ENCODE measurements at places on chromosomes 13 and 19. TPM values are rescaled to one million over a fixed set of nuclear protein-coding genes. Genes with fewer than 3 reads are reported as not detected.

DNA sequence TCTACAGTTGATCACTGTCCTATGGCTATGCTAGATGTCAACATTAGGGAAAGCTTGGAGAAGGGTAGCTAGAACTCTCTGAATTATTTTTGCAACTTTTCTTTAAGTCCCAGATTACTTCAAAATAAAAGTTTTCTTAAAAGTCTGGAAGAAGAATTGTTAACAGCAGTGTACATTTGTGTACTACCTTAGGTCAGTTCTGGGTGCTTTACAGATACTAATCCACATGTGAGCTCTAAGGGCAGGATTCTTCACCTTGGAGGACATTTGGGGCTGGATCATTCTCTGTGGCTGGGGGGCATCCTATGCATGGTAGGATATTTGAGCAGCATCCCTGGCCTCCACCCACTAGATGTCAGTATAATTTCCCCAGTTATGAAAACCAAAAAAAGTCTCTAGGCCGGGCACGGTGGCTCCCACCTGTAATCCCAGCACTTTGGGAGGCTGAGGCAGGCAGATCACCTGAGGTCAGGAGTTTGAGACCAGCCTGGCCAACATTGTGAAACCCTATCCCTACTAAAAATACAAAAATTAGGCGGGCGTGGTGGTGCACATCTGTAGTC lies 2.8 kb downstream of the BRME1 start:
- DNase-seq: peak; percentile 45

GRCh38 chr19:34368338-34368737 lies 3.3 kb downstream of the GPI start:
- no peak for DNase-seq

DNA sequence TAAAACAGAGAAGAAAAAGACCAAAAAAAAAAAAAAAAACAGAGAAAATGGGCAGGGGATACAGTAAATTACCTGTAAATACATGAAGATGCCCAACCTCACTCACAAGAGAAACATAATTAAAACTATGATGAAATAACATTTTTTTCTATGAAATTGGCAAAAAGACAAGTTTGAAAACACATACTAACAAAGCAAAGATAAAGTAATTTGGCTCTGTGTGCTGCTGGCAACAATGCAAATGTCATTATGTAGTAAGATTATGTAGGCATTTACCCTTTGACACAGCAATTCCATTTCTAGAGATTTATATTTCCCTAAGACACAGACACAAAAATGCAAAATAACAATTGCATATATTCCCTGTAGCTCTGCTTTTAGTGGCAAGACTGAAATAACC lies 20.2 kb downstream of the ZC3H13 start:
- no peak for DNase-seq

- DNase-seq: no peak
Observed at GRCh38 chr13:46675016-46675415, 121.9 kb downstream of the ESD start.

DNA sequence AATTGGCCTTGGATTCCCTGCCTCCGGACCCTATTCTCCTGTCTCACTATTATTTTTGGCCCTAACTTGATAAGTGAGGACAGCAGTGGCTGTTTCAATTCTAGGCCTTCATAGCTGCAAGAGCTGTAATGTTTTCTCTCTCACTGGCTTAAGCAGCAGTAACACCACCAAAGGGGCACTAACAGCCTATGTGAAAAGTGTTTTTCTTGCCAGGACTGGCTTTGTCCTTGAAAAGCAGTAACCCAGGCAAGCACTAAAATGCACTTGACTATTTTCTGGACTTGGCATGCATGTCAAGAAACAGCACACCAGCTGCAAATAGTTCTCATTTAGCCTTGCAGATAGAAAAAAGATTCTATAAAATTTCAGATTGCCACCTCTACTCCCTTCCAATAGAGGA lies 9.3 kb upstream of the FBXL3 start:
- no peak for DNase-seq

GRCh38 chr19:43595605-43595998 lies 332 bp downstream of the IRGQ start:
- DNase-seq: peak; percentile 17

DNA sequence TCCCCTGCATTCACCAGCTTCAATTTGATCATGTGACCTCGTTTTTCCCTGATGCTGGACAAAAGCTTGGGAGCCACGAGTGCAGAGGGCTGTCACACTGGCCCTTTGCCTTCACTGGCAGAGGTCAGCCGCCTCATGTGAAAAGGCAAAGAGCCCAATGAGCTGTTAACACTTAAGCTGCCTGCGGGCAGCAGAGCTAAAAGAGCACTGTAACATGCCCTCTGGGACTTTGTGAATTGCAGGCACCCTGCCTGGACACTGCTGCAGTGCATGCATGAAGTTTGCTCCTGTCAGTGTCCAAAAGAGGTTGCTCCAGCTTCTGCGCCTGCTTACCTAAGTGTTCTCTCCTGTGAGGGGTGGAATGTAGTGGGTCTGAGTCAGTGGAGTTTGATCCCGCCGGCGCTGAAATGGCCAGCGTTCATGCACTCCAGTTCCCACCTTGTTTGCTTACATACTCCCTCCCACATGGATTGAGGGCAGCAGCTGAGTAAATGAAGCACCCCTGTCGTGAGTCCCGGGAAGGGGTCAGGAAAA lies 193.7 kb downstream of the RFC3 start:
- no peak for DNase-seq

DNA sequence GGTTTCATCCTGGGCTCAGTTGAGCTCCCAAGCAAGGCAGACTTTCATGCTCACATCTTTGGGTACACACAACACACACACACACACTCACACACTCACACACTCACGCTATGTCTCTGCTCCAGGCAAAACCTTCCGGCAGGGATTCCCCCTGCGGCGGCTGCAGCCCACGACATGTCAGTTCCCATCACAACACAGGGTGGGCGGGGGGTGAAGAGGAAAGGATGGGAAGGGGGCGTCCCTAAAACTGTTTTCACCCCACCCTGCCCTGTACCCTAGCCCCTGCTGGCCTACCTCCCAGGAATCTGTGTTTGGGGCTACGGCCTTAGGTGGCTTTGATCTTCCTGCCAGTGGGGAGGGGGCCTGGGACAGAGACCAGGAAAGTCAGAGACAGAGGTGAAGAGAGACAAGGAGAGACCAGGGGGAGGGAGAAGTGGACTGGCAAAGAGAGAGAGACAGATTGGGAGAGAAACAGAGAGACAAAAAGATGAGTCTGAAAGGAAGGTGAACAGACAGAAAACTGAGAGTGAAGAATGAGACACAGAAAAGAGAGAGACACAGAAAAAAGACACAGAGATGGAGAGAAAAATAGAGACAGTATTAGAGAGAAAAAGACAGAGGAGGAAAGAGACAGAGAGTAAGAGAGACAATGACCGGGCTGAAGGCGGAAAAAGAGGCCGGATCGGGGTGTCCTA lies 3.9 kb downstream of the LRFN1 start:
- DNase-seq: no peak

GRCh38 chr13:99356262-99357091 lies 49.3 kb upstream of the GPR183 start:
- DNase-seq: no peak

GRCh38 chr19:11499220-11499726 lies 6.4 kb downstream of the ZNF653 start:
- DNase-seq: no peak

DNA sequence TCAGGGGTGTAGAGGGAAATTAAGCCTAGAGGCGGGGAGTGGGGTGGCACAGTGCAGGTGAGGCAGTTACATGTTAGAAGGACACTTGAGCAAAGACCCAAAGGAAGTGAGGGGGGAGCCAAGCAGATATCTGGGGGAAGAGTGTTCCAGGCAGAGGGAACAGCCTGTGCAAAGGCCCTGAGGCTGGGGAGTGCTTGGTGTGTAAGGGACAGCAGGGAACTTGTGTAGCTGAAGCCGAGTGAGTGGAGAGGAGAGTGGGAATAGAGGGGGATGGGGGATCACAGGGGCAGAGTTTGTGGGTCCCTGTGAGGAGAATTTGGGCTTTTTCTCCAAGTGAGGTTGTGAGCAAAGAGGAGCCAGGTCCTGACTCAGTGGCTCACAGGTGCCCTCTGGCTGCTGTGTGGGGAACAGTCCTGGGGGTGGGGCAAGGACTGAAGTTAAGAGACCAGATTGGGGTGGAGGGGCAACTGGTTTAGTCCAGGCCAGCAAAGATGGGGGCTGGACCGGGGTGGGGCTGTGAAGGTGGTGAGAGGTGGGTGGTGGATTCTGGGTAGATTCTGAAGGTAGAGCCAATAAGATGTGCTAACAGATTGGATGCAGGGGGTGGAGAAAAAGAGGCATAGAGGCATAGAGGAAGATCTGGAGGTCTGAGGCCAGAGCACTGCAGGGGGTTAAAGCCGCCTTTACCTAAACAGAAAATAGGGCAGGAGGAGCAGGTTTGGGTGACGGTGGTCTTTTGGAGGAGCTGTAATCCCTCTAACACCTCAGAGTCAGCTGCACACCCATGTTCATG lies 75.3 kb downstream of the CACNA1A start:
- peak; percentile 62 for DNase-seq

- no peak for DNase-seq
Observed at GRCh38 chr19:21691661-21692060, 75.7 kb downstream of the ZNF100 start.

- no peak for DNase-seq
Observed at GRCh38 chr13:22200440-22200839, 529.6 kb downstream of the FGF9 start.

- DNase-seq: peak; percentile 40
Observed at GRCh38 chr19:41175801-41176777, 16.9 kb upstream of the CYP2S1 start.

DNA sequence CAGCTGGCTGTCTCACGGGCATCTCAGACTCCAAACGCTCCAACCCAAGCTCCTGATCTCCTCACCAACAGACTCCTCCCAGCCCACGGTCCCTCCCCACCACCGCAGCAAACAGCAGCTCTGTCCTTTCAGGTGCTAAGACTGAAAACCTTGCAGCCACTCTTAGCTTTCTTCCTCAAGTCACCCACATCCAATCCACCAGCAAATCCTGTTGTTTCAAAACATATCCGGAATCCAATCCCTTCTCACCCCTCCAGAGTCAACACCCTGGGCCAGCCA lies 20.8 kb downstream of the C19orf81 start:
- DNase-seq: no peak

The OR10H1 gene
- not detected for total RNA-seq

The DAND5 gene
- 0.17 TPM for total RNA-seq

The ONECUT3 gene
- not detected for total RNA-seq

The ZNF20 gene
- 4.9 TPM for total RNA-seq

The MAP3K10 gene
- 17.8 TPM for total RNA-seq

The LAIR1 gene
- not detected for total RNA-seq

The TNFAIP8L1 gene
- 24.7 TPM for total RNA-seq

The SLC1A6 gene
- total RNA-seq: 0.26 TPM

Measured in A673 (cell line).